ENCODE measurements at places on chromosomes 11 and 22.

- no peak for DNase-seq
Measured at GRCh38 chr22:37245740-37246139, 1.7 kb upstream of the RAC2 start.

DNA sequence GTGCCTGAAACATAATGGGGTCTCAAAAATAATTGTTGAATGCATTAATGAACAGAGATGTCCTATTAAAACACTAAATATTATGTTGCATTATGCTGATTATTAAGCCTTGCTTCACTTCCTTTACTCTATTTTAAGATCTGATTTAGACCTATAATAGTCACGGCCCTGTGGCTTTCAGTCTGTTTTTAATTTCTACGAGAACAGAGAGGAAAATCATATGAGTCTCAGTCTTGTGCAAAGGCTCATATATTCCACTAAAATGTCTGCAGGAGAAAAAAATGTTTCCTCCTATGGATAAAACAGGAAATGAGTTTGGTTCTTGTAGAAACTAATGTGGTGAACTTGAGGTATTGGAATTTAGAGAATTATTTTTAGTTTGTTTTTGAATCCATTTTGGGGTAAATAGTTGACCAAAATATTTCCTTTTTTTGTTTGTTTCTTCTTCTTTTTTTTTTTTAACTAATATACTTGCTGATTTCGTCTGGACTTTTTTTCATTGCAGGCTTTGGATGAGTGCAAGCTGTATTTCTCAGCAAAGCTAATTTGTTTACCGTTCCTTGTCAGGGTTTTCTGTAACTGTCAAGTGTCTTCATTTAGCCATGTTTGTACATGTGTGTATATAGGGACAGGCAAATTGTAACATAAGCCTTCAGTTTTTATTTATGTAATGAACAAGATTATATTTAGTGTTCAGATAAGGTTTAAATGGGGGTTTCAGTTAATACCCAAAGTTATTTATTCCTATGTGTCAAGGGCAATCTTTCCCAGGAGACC is 139.1 kb upstream of the DDI1 start:
- no peak for DNase-seq

- no peak for DNase-seq
Measured at GRCh38 chr22:16973591-16974297, 34.3 kb downstream of the GAB4 start.

DNA sequence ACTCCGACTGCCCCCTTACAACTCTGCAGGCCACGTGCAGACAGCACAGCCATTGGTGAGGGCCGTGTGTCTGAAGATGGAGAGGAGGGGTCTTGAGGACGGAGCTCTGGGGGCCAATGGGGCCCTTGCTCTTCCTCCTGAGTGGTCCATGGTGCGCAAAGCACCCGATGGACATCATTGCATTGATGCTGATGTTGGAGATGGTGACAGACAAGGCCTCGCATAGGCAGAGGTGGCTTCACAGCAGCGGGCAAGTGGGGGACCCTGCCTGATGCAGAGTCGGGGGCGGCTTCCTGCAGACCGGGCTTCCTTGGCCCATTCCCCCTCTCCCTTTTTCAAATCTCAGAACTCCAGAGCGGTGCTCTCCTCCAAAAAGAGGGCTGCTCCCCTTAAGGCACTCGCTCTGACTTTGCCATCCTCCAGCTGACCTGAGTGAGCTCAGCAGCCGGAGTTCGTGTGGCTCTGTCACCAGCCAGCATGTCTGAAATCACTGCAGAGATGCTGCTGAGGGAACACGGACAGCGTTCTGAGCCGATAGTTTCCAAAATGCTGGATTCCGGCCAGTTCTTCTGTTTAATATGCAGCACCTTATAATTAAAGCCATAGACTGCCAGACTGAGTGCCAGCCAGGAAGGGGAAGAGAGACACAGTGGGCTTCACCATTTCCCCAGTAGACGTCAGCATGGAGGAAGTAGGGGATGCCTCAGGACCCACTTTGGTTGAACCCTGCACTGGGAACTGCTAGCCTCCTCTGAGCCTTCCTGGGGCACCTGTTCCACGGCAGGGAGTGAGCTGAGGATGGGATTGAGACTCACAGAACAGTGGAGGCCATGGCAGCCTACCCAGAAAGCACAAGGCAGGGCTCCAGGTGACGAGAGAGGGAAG is 278.2 kb downstream of the BRD1 start:
- DNase-seq = no peak

- DNase-seq = no peak
Measured at GRCh38 chr11:11582011-11582701, 39.6 kb downstream of the GALNT18 start.

DNA sequence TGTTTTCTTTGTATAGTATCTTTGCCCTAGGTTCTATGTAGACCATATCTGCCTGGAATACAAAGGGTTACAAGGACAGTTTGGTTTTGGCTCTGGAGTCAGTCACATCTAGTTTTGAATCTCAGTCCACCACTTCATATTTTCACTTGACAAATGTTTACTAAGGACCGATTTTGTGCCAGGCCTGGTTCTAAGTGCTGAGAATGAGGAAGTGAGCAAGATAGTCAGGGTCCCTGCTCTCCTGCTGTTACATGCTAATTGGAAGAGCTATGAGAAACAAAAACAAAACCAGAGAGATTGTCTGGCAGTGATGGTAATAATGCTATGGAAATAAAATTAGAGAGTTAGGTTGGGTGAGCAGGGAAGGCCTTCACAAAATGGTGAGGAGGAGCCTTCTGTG is 66.1 kb upstream of the ARHGAP20 start:
- DNase-seq = no peak

DNA sequence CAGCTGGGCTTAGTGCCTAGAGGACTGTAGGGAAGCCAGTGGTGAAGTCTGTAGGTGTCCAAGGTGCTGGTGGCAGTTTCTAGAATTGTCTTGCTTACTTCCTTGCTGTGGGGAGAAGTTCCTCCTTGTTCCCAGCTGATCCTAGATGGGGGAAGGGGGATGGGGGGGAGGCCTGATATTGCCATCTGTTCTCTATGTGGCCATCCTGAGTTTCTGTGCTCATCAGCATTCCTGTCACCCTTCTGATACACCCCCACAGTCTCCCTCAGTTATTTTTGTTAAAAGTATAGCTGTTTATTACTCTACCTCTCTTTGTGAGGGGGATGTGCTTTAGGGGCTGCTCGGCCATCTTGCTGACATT is 36.5 kb downstream of the MADD start:
- DNase-seq = no peak

DNA sequence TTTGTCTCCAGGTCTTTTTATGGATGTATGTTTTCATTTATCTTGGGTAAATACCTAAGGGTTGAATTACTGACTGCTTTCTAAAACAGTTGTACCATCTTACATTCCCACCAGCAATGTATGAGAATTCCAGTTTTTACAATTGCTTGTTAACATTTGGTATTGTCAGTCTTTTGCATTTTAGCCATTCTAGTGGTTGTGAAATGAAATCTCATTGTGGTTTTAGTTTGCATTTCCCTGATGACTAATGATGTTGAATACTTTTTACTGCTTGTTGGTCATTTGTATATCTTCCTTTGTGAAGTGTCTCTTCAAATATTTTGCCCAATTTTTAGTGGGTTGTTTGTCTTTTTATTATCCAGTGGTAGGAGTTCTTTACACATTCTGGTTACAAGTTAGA is 92.8 kb downstream of the ARFGAP2 start:
- DNase-seq = no peak

GRCh38 chr11:27514558-27514957 is 8.0 kb upstream of the LIN7C start:
- DNase-seq = no peak

GRCh38 chr22:22006596-22006990 is 24.0 kb upstream of the TOP3B start:
- DNase-seq = no peak

GRCh38 chr11:117016747-117017146 is 81.5 kb downstream of the SIK3 start:
- DNase-seq = no peak

GRCh38 chr11:70496591-70497535 is 98.5 kb downstream of the CTTN start:
- DNase-seq = no peak

DNA sequence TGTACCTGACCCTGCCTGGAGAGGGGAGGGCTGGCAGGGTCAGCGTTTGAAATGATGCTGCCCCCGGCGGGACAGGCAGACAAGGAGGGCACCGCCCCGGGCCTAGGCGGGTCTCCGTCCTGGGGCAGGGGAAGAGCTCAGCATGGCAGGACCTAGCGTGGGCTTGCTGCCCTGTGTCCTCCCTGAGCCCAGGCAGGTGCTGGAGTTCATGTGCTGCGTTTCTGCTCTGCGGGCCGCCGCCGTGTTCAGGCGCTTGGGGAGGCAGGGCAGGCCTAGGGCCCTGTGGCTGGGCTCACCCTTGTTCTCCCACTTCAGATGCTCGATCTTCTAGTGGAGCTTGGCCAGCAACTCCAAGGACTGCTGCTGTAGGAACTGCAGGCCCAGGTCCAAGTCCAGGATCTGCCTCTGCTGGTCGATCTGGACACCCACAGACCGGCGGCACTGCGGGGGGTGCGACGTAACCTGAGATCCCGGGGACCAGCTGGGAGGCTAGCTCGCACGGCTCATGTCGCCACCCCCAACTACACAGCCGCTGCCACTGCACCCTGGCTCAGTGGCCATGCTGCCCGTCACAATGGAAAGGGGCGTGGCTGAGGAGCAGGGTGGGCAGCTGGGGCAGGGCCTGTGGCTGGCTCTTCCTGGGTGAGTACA is 84.4 kb downstream of the MED15 start:
- no peak for DNase-seq

- no peak for DNase-seq
Measured at GRCh38 chr11:1830004-1830321, 4.8 kb upstream of the SYT8 start.

GRCh38 chr11:131370090-131370751 is at the start of gene NTM:
Gene NTM, plus strand, starts transcription at chr11:131370615.
- no peak for DNase-seq

DNA sequence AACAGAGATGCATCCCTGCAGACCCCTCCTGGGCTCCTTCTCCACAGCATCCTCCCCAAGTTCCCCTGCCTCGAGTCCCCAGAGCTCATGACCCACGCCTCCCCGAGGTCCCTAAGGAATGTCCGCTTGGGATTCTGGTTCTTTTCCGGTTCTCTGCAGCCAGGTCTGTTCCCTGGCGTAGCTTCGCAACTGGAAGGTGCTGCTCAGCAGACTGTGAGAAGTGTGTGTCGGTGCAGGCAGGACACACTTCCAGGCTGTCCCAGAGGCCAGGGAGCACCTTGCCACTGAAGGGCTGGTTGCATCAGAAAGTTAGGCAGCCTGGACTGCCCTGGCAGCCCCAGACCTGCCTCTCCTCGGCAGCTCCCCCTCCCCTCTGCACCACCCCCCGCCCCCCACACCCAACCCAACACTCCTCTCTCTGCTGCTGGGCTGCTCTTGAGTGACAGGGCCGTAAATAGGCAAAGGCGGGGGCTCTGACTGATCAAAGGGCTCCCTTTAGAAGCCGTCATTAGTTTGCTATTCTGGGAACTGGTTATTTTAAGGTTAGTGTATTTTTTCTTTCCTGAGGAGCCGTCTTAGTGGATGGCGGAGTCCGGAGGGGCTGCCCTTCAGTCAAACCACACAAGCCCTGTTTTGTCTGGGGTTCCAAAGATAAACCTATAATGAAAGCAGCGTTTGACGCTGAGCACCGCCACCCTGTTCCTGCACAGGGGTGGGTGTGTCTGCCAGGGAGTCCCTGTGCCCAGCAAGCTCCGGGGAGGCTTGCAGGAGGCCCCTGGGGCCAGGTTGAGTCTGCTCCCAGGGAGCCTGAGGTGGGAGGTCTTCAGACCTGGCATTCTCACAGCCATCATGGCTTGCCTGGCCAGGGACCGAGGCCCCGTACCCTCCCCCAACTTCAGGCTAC is 88.6 kb upstream of the KCNQ1OT1 start:
- no peak for DNase-seq

GRCh38 chr22:22853713-22854112 is 33.9 kb upstream of the IGLL5 start:
- no peak for DNase-seq

DNA sequence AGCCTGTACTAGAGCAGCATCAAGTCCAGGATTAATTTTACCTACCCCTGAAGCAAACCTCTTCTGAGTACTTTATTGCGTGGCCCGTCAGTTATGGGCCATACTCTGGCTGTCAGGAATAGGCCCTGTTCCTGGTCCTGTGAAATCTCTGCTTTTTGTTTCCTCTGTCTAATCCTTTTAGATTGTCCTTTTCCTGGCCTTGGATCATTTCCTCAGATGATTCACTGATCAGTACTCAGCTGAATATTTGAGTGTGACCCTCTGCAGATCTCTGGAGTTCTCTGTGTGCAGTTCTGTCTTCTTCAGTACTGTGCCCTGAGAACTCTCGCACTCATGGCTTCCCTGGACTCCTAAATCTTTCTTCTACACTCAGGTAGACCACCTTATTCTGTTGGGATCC is 123.5 kb downstream of the UVRAG start:
- no peak for DNase-seq

GRCh38 chr11:115745610-115746512 is 241.6 kb upstream of the CADM1 start:
- no peak for DNase-seq

GRCh38 chr11:35250621-35251020 is 111.7 kb downstream of the CD44 start:
- no peak for DNase-seq

- DNase-seq = no peak
Measured at GRCh38 chr11:32792111-32792947, 2.1 kb downstream of the CCDC73 start.

DNA sequence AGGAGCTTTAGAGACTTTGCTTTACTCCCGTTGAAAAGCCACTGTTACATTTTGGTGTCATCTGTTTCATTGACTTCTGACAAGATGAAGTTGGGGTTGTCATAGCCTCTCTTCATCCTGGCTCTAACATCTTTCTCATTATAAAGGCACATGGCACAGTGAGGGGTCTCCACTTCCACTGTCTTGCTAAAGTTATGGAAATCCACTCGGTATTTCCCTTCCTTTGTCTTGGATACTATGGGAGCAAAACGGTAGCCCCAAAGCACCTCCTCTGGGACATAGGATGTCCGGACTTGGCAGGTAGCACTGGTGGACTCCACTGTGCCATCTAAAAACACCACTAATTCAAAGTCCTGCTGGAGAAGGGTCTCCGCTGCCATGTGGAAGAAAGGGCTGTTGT is 28.0 kb downstream of the KCNJ1 start:
- no peak for DNase-seq

GRCh38 chr22:44369916-44370801 is 57.4 kb upstream of the SHISAL1 start:
- DNase-seq = no peak

- no peak for DNase-seq
Measured at GRCh38 chr22:26660961-26661578, 3.7 kb downstream of the MIAT start.

DNA sequence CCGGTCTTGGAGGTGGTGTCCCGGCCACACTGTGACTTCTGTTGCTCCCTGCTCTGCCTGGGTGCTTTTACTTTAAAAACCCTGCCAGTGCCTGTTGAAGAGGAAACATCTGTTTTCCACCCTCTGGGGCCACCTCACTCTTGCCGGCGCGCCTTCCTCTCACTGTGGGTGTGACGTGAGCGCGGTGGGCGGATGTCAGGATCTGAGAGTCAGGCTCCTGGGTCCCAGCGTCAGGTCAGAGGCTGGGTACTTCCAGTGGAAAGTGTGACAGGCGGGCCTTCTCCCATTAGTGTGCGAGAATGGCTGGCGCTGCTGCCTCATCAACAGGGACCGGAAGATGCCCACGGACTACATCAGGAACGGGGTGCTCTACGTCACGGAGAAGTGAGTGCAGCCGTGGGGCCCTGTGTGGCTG is 54.2 kb downstream of the GRAMD4 start:
- no peak for DNase-seq

GRCh38 chr11:112656772-112657428 is 304.3 kb upstream of the NCAM1 start:
- no peak for DNase-seq

- peak; percentile 16 for DNase-seq
Measured at GRCh38 chr11:123357990-123358827, 71.9 kb upstream of the GRAMD1B start.

All from NCI-H1694 treated with DMSO at 0.1 percent for 48 hours (cell line).